Activated CD4-positive, alpha-beta T cell treated with anti-CD3 and anti-CD28 coated beads, Interleukin-2, amount 50 U/mL, for 1 hour (primary cell): ENCODE measurements at places on chromosomes 13 and 19.

DNA sequence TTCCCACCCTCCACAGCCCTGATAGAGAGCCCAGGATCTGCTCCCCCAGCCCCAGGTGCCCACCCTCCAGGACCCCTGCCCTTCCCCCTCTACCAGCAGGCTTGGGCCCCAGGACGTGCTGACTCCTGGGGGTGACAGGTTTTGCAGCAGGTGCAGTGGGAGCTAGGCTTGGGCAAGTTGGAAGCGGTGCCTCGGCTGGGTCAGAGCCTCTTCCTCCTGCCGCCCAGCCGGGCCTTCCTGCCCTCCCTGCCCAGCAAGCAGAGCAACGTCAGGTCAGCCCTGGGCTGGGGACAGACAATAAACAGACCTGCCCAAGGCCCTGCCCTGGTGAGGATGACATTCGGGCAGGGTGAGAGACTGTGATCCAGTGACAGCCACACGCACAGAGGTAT lies 9.2 kb upstream of the NCCRP1 start:
- no peak for DNase-seq

DNA sequence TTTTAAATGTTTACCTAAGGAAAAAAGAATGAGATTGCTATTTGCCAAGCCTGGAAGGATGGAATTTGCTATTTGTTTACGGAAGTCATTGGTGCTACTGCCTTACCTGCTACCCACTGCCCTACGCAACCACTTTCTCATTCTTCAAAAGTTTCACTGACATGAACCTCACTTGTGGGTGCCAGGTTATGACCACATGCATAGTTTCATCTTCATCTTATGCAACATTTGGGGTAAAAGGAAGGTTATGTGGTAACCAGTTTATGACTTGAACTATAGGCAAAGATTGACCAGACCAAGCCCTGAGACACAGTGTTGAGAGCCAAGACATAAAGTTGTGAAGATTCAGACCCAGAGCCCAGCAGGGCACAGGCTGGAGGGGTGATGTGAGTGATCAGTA lies 142.5 kb downstream of the LACC1 start:
- no peak for DNase-seq

DNA sequence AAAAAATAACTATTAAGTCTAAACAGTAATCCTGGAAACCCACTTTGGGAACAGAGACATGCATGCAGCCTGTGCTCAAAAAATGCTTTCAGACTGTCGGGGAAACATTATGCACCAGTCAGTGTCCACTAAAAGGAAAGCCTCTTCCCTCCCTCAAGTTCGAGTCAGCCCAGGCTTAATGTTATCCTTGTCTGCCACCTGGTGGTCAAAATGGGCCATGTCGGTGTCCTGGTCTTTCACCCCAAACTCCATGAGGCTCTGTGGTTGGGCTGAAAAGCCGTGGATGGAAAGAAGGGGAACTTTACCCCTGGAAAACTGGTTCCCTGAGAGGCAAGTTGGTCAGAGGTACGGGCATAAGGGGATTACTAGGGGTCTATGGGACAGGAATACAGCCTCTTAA lies 88.4 kb upstream of the ZNF492 start:
- peak; percentile 6 for DNase-seq

DNA sequence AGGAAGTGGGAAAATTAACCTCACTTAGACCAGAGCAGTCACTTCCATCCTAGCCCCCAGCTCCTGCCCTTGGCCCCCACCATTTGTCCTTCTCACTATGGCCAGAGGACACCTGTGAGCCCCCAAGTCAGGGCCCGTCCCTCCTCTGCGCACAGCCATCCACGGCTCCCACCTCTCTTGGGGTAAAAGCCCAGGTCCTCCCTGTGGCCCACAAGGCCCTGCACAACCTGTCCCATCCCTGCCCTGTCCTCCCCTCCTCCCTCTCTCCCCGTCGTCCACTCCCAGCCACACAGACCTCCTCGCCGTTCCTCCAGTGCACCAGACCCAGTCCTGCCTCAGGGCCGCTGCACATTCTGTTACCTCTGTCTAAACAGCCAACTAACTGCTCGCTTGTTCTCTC lies 53.9 kb downstream of the SMIM24 start:
- DNase-seq, result no peak

- no peak for DNase-seq
These were observed 51.3 kb upstream of the GAS6 start for GRCh38 chr13:113915012-113915763.

DNA sequence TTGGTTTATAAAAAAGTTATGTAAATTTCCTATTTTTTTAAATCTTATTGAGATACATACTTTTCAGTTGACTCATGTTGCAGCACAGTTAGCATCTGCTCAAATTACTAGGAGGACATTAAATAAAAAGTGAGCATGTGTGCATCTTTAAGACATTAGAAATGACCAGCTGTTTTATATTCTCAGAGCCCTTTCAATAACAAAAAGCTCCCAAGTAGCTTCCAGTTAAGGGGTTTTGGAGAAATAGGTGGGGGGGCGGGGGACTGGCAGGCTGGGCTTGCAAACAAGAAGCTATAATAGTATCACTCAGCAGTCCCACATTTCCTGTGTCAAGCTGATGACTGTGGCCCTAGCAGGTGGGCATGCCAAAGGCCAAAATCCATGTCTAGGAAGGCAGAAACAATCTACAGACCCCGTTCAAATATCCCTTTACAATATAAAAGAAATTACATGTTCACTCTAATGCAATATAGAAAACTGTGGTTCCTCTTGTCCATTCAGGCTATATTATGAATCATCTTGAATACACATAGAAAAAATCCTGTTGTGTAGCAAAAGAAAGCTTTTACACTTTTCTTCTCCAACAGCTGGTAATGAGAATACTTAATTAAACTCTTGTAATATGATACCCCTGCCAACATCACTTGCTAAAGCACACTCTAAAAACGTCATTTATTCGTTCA lies 1713.2 kb upstream of the SLC10A2 start:
- DNase-seq, result no peak

DNA sequence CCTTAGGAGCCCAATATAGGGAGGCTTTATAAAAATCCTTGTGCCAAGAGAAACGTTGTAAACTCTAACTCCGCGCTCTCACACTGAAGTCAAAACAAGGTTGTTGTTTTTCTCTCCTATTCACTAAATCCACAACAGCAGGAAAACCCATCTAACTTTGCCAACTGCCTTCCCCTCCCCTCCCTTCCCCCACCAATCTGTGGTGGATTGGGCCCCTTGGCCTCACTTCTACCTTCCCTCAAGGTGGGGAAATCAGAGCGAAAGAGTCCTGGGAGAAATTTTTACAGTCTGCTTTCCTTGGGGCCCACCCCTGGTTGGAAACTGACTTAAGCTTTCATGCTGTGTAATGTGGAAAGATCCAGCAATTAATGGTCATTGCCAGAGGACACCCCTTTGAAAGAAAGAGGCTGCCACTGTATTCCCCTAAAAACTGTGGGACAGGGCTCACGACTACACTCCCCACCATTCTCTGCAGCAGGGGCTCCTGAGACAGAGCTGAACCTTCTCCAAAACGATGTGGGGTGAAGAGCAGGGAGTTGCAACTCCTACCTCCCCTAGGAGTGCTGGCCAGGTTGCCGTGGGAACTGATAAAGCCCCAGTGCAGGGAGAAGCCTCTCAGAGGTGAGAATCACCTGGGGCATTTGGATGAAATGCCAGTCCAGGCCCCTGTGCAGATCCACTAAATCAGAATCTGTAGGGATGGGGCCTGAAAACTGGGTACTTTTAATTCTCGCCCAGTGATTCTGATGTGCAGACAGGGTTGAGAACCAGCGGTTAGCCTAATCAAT lies 1.1 kb downstream of the DHRS12 start:
- DNase-seq, result no peak

DNA sequence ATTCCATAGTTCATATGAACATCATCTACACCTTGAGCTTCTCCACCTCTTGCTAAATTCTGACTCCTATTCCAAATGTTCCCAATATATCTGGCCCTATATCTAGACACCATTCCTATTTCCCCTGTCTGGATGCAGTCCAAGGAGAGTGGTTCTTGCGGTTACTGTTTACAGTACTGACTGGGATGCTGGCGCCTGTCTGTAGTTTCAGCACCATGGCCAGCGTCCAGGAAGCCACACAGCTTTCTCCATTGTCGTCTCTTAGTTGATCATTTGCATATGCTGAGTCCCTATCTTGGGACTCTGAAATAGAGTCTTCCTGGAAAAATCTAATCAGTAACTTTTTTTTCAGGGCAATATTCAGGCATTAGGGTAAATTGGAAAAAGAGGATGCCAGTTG lies 14.9 kb downstream of the LAIR2 start:
- DNase-seq, result peak; percentile 57

DNA sequence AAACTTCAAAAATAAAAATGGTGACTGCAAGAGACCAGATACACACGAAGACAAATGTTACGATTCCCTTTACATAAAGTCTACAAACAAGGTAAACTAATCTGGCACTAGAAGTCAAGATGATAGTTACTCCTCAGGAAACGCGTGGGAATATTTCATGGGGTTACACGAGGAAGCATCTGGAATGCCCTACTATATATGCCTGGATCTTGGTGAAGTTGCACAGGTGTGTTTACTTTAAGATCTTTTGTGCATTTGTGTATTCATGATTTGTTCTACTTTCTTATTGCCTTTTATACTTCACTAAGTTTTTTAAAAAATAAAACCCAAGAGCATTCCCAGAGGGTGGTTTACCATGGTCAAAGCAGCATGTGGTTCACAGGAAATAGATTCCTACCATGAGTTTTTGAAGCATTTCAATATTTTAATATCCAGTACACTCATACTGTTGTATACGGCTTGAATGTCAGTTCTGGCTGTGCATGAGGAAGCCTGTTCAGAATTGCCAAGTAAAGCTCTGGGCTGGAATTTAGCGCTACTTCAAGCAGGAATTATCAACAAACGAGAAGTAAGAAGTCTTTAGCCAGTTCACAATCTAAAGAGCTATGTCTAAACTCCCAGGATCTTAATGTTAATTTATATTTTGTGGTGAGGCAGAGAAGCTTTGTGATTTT lies 239.8 kb upstream of the KLHL1 start:
- no peak for DNase-seq

GRCh38 chr13:39777021-39777420 lies 121.6 kb downstream of the COG6 start:
- DNase-seq, result no peak

- DNase-seq, result no peak
These were observed 72.2 kb downstream of the MAP4K1 start for GRCh38 chr19:38545596-38545995.

DNA sequence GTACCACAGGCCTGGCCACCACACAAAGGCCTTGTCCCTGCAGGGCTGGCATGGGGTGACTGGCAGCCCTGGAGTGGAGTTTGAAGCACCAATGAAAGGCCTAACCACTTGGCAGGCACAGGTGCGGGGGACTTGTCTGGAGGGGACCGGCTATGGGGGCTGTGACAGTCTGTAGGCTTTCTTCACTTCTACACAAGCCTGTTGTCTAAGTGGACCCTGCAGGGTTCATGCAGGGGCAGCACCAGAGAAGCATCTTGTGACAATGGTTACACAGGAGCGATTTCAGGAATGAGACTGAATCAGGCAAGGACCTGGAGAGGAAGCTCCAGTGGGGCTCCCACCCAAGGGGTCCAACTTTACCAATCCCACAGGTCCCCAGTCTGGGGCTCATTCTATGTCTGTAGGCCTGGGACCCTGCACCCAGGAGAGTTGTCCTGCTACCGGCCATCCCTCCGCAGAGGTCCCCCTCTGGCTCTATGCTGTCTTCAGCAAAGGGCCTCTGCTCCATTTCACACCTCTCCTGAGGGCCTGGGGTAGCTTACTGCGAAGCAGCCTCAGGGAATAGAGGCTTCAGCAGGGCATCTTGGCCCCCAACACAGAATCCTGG lies 2.3 kb upstream of the ZNF837 start:
- DNase-seq, result no peak

- DNase-seq, result no peak
These were observed 21.9 kb downstream of the GPATCH1 start for GRCh38 chr19:33102893-33103292.

DNA sequence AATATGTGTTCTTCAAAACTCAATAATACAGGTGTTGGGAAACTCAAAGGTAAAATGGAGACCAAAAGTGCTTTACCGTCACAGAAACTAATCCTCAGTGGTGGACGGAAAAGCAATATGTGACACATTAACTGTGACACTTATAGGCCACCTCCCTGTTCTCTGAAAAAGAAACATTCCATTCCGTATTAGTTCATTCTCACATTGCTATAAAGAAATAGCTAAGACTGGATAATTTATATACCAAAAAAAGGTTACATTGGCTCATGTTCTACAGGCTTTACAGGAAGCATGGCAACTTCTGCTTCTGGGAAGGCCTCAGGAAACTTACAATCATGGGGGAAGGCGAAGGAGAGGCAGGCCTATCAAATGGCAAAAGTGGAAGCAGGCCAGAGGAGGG lies 435.3 kb upstream of the HTR2A start:
- no peak for DNase-seq

DNA sequence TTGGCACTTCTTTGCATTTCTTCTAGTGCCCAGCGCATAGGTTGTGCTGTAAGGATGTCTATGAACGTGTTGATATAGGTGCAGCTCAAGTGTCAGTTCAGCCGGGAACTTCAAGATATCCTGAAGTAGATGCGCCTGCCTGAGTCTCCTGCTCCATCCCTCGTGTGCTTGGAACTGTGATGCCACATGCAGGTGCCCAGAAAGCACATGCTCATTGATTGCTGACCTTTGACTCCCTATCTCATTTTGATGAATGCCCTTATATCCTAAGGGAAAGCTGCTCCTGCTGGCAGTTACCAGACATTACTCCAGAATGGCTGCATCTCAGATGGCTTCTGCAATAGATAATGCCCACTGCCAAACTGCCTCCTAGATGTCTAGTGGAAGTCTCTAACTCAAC lies 40.9 kb downstream of the CBY2 start:
- no peak for DNase-seq
